T-helper 1 cell (primary cell): ENCODE measurements at places on chromosomes 13 and 19.

GRCh38 chr19:37243206-37243632 lies 25.2 kb downstream of the ZNF383 start:
- no peak for DNase-seq

- DNase-seq, result peak; percentile 73
These were observed 11.9 kb downstream of the SELENOW start for GRCh38 chr19:47790398-47790814.

DNA sequence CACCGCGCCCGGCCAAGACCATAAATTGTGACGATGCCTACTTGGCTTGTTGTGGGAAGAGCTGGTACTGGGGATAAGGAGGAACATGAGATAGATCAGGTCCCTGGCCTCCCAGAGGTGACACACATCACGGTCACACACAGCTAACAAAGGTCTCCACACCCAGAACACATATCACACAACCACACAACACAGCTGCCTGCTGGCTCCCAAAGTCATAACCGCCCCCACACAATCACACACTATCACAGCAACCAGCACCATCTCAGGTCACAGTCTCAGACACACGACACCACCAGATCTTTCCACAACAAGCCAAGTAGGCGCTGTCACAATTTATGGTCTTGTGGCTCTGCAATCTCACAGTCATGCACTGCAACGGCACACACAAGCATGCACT lies 5.7 kb downstream of the COL5A3 start:
- DNase-seq, result no peak

- no peak for DNase-seq
These were observed 24.4 kb upstream of the LDLR start for GRCh38 chr19:11064831-11065303.

DNA sequence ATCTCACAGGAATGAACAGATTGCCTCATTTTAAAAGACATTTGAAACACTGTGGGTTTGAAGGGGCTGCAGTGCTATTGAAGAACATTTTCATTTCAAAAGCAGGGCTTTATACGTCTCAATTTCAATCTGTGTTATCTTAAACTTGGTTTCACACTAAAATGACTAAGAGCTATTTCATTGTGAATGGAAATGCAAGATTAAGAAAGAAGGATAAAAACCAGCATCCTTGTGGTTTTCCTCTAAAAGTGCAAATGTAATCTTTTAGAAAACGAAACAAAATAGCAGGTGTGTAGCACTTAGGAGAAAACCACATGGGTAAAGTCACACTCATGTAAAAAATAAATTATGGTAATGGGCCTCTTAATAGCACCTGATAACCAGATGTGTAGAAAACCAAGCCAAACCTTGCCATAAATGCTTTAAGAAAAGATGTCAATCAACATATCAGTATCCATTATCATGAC lies 397.7 kb downstream of the GPC6 start:
- no peak for DNase-seq

DNA sequence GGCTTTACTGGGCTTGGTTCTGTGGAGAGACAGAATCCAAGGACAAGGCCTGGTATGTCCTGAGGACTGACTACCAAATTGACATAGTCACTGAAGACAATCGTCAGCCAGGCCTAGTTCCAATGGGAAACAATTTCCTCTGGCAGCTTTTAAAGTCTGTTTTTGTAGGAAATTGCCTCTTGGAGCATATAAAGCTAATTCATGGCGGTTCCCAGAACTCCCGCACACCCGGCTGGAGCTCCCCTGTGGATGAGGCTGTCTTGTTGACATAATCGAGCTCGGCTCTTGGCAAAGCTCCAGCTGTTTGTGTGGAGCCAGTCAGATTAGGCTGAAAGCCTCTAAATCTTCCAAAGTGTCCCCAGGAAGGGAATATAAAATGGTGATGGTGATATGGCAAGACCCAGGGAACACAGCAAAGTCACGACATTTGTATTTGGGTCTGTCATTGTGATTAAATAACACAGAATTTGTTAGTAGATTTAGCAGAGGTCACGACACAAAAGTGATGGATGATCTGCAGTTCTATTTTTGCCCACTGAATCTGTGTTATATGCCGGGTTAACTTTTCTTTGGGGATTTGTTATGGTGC lies 395.0 kb downstream of the PCDH9 start:
- DNase-seq, result no peak

DNA sequence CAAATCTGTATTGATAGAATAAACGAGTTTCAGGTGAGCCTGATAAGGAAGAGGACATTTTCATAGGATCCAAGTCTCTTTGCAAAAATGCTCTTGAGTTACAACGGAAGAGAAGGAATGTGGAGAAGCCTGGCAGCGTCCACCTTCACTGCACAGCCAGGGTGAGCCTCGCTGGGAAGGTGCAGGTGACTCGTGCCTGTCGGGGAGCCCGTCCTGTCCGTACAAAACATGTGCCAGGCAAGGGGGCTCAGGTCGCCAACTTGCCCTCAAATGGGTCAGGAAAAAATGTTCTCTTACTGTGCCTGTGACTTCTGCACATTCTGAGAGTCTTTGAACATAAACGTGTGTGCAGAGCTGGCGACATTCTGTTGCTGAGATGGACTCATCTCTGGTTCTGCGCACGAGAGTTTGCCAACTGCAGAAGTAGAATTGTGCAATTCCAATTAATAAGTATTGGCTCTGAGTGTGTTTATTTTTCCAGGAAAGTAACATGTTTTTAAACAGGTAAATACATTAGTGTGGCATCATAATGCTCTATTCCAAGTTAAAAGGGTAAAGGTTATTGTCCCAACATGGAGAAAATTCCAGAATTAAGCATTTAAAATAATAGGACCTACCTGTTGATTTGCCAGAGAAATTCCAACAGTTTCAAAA lies 28.6 kb downstream of the NAXD start:
- no peak for DNase-seq

- no peak for DNase-seq
These were observed 1630.2 kb downstream of the OLFM4 start for GRCh38 chr13:54658771-54659170.

DNA sequence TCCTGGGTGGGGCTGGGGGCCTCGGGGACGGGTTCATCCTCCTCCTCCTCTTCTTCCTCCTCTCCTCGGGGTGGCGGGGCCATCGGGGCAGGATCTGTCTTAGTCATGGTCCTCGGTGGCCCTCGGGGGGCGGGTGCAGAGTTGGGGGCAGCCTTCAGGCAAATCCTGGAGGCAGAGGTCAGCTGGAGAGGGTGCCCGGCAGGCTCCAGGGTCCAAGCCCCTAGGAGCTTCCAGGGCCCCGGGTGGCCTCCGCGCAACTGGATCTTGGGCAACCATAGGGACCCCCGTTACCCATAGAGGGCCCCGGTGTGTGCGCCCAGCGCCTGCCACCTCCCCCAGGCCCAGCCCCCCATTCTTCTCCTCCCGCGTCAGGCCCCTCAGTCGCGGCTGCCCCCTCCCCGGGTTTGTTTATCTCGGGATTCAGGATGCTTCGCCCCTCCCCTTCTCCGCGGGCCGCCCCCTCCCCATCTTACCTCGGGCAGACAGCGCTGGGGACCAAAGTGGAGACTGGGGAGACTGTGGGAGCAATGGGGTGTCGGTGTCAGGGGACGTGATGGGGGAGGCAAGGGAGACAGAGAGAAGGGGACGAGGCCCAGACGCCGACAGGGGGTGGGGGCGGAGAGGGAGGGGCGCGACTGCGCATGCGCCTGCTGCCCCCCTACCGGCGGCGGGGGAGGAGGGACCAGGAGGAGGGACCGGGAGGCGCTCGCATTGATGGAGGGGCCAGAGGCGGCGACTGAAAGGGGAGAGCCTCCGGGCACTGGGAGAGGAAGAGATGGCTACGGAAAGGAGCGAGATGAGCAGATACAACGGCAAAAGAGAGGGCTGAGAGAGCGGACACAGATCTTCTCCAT lies at the start of gene CLIP3:
TSS of gene CLIP3 (minus strand) at position 623 of the 854 bp plus-strand sequence. CDS start at position 107, 516 bp downstream.
- no peak for DNase-seq

- no peak for DNase-seq
These were observed 682 bp upstream of the TEAD2 start for GRCh38 chr19:49362929-49363267.

DNA sequence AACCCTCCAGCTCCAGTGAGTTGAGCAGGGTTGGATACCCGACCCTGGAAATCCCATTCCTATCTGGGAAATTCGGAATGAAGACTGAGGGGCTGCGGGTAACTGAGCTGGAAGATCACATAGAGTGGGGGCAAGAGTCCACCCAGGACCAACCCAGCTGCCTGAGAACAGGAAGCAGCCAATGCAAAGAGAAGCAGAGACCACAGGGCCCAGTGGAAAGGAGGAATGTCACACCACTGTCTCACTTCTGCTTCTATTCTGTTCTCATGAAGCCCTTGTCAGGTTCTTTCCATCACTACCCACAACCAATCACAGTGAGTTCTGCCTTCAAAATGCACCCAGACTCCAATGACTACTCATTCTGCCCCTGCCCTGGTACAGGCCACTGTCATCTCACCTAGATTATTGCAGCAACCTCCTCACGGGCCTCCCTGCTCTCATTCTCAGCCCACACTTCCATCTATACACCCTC lies 15.3 kb downstream of the DYRK1B start:
- no peak for DNase-seq
